ENCODE measurements at places on chromosomes 12 and 14.

- no peak for DNase-seq
Observed at GRCh38 chr14:90450667-90451066, 53.8 kb downstream of the CALM1 start.

DNA sequence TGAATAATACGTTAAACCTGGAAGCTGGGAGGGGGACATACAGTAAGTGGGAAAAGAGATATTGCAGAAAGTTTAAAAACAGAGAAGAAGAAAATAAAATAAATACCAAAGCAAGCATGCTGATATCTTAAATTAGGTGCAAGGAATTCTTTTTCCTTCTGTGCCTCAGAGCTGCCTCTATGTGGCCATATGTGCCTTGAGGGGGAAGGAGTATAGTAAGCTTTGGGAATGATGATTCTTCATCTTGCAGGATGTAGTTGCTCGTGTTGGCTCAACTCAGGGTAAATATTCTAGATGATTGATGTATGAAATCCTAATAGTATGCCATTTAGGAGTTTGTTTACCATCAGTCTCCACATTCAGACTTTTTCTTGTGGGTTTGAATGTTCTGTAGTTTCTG is 251.4 kb downstream of the RGS6 start:
- no peak for DNase-seq

- no peak for DNase-seq
Observed at GRCh38 chr12:57897286-57897974, 43.9 kb upstream of the ATP23 start.

DNA sequence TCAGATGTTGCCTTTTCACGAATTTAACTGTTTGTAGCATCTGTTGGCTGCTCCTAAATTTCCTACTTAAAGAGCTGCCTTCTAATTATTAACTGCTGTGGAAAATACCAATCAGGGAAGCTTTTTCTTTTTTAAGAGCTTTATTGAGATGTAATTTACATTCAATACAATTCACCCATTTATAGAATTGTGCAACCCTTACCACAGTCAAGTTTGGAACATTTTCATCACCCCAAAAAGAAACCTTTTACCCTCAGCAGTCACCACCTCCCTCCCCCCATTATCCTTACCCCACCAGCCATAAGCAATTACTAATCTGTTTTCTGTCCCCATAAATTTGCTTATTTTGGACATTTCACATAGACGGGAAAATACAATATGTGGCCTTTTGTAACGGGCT is 1.4 kb downstream of the PCNX4 start:
- DNase-seq: no peak

DNA sequence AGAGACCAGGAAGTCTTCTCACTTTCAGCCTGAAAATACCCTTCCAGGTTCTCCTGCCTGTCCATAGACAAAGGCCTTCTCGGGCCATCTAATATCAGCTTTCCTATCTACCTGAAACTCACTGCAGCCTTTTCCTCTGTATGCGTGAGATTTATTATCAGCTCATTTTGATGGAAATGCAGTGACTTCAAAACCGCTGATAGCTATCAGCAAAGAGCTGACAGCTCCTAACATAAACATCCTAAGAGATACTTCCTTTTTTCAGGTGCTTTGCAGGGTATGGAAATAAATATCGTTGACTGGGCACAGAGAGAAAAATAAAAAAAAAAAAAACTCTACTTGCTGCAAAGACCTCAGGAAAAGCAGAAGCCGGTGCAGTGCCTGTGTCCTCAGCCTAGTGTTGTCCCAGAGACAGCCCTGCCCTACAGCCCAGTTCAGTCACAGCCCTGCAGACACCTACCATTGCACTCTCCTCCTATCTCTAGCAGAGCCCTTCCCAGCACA is 215.0 kb upstream of the EGLN3 start:
- DNase-seq: no peak

DNA sequence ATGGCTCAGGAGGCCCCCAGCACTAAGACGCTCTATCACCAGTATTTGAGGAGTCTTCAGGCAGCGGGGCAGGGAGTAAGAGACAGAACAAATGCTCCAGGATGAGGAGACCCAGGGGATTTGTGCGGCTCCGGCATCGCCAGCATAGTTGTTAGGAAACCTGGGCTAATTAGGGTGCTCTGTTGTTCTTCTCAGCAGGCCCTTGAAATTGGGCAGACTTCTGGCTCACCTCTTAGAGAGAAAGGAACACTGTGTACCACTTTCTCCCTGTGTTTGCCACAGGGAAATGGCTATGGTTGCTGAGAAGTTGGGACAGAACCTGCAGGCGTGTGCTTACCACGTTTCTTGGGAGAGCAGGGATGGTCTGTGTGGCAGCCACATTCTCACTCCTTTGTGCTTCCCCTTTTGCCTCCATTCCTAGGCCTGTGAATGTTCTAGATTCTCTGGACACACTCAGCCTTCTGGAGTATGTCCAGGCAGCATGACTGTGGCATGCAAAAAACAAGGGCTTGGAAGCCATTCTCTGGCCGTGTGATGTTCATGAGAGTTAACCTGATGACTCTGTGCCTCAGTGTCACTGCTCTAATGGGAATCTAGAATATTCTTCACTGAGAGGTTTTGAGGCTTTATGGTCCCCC is 109.0 kb downstream of the CHST11 start:
- no peak for DNase-seq

GRCh38 chr14:90506748-90507147 is 109.9 kb downstream of the CALM1 start:
- no peak for DNase-seq

DNA sequence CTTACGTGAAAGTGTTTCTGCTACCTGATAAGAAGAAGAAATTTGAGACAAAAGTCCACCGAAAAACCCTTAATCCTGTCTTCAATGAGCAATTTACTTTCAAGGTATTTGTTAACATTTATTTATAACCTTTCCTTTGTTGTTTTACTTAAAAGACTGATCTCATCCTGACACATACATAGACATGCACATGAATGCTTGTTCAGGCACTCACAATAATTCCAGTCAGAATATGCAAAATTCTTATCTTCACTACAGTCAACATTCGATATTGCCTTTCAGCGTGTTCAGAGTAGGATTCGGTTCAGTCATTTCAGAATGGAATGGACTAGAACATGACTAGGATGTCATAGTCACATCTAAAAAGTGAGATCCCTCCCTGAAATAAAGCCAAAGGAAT is 394.6 kb downstream of the PAWR start:
- DNase-seq: no peak

GRCh38 chr14:32677129-32677780 is 261.4 kb upstream of the NPAS3 start:
- no peak for DNase-seq

GRCh38 chr14:69135133-69135532 is 17.8 kb downstream of the DCAF5 start:
- DNase-seq: no peak

DNA sequence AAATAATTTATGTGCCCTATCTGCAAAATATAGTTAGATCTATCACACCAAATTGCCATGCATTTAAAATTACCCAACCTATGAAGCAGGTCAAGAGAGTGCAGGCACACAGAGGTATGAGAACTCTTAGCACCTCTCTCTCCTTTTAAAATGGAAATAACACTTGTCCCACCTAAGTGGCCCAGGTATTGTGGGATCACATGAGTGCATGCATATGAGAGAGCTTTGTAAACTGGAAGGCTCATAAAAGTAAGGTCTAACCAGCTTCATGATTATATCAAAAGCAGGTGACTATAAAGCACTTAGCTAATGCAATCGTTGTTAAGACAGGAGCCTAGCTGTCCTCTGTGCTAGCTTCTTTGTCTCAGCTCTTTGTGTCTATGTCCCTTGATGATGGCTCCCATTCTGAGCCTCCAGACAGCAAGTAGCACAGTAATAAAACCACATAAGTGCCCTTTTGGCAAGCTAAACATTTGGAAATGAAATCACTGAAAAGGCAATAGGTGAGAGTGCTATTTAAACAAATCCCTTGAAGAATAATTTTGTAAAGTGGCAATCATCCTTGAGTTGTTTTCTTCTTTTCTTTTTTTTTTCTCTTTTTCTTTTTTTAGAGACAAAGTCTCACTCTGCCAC is 219.0 kb downstream of the NTF3 start:
- no peak for DNase-seq

- DNase-seq: no peak
Observed at GRCh38 chr12:52812749-52813148, 1.2 kb downstream of the KRT4 start.

- no peak for DNase-seq
Observed at GRCh38 chr12:89756194-89756584, 47.6 kb upstream of the ATP2B1 start.

- no peak for DNase-seq
Observed at GRCh38 chr12:115158816-115159215, 474.8 kb upstream of the TBX3 start.
